ENCODE measurements at places on chromosomes 11 and 22. TPM values are rescaled to one million over a fixed set of nuclear protein-coding genes. Genes with fewer than 3 reads are reported as not detected.

GRCh38 chr22:39311592-39312400 lies 7.6 kb downstream of the RPL3 start:
- H3K27me3 ChIP-seq, result no peaks in the 10 kb centered on the region
- no peak overlapping the region for H3K4me3 ChIP-seq
- no peaks in the 10 kb centered on the region for H3K4me1 ChIP-seq
- H3K27ac ChIP-seq, result no peak overlapping the region
- peaks cover 54% of the 10 kb centered on the region for H3K36me3 ChIP-seq

GRCh38 chr11:126419801-126420697 lies 64.6 kb downstream of the ST3GAL4 start:
- H3K36me3 ChIP-seq, result no peaks in the 10 kb centered on the region
- peaks cover 15% of the 10 kb centered on the region for H3K27me3 ChIP-seq
- H3K4me1 ChIP-seq, result no peaks in the 10 kb centered on the region
- no peak overlapping the region for H3K27ac ChIP-seq

The FIBIN gene
- not detected for total RNA-seq

DNA sequence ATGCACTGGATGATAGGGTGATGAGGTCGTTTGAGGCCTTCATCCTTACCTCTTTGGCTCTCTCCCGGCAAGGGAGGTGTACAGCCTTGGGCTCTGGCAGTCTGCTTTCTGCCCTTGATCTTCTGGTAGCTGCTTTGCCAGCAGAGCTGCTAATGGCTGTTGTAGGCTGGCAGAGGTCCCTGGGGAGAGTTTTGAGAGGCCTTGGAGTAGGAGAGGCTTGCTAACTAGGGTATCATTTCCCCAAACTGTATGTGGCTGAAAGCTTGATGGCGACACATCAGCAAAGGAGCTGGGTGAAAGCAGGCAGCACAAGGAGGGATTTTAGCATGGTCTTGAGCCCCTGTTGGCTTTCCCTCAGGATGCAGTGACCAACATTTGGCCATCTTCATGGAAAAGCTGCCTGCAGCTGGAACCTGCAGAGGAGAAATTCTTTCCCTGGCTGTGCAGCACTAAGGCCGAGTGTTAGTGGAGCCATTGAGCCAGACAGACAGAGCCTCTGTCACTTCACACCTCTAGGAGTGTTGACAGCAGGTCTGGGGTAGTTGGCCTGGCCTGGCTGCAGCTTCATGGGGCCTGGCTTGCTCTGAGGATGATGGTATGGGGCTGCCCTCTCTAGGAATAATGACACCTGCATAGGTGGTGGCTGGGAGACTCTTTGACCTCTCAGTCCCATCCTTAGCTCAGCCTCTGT lies 3.5 kb upstream of the AMPD3 start:
- peak overlapping the region; percentile 64 for H3K4me3 ChIP-seq
- H3K36me3 ChIP-seq, result no peaks in the 10 kb centered on the region
- DNase-seq, result no peak
- H3K4me1 ChIP-seq, result peaks cover 40% of the 10 kb centered on the region

The APOA4 gene
- not detected for total RNA-seq

DNA sequence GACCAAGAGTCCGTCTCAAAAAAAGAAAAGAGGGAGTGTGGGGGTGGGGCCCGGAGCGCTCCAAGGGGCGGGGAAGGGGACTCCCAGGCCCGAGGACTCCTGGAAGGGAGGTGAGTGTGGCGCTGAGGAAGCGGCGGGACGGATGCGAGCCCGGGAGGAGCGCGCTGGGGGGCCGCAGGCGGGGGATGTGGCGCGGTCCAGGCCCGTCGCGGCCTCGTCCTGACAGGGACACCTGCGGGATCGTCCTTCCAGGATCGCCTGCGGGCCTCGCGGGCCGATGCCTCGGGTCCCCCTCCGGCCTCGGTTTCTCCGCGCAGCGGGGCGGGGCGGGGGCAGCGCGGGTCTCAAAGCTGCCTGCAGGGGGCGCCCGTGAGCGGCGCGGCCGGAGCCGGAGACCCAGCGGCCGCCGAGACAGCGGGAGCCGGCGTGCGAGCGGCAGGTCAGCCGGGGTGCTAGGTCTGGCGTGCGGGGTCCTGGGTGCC lies 3.8 kb upstream of the ADORA2A start:
- H3K36me3 ChIP-seq, result no peaks in the 10 kb centered on the region
- no peak overlapping the region for H3K4me3 ChIP-seq
- H3K27me3 ChIP-seq, result no peaks in the 10 kb centered on the region
- no peak overlapping the region for H3K27ac ChIP-seq

The OR52N4 gene
- 2.2 TPM for total RNA-seq

The TRAF6 gene
- total RNA-seq, result 26.0 TPM

GRCh38 chr11:68766786-68767185 lies 15.5 kb upstream of the TESMIN start:
- no peaks in the 10 kb centered on the region for H3K27me3 ChIP-seq
- H3K27ac ChIP-seq, result no peak overlapping the region
- no peaks in the 10 kb centered on the region for H3K4me1 ChIP-seq

The PKDREJ gene
- total RNA-seq, result not detected

The SAA1 gene
- not detected for total RNA-seq

DNA sequence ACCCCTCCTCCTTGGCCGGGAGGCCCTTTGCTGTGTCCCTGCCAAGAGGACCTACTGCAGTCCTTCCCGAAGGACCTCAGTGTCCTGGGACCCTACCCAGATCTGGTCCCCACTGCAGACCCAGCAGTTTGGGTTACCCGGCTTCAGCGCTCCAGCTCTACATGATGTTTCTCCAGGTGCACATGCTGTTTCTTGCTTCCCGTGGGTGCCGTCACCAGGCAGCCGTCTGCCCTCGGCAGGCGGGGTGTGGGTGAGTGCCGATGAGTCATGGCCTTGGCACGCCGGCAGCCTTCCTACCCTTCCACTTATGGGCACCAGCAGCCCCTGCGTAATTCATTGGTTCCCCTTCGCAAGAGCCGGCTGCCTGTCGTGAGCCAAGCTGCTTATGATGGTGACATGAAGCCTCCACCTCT lies 101.8 kb downstream of the BCR start:
- no peak overlapping the region for H3K4me3 ChIP-seq
- peaks cover 27% of the 10 kb centered on the region for H3K36me3 ChIP-seq
- H3K4me1 ChIP-seq, result no peaks in the 10 kb centered on the region
- H3K27me3 ChIP-seq, result no peaks in the 10 kb centered on the region
- no peak for DNase-seq

DNA sequence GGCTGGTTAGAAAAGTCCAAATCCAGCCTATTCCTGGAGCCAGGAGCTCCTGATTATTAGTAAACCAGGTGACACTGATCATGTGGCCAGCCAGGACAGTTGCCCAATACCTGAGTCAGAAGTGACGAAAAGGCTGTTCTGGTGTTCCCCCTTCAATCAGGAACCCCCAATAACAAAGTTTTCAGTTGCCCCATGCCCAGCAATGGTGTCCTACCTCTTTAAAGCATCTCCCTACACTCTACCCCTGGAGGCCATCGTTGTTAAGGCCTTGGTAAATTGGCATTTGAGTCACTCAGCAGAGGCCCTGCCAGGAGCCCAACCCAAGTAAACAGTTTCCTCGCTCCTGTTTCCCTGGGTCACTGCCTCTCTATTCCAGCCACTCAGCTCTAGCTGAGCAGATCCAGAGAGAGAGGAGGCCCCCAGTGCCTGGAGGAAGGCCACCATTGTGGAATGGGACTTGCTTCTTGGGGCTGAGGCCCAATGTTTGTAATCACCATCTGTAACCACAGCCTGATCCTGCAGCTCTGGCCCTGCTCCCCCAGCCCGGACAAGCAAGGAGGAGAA lies 25.0 kb downstream of the ARHGAP1 start:
- peaks cover 10% of the 10 kb centered on the region for H3K36me3 ChIP-seq
- no peak overlapping the region for H3K4me3 ChIP-seq
- H3K27me3 ChIP-seq, result no peaks in the 10 kb centered on the region
- peak overlapping the region; percentile 80 for H3K27ac ChIP-seq
- peaks cover 56% of the 10 kb centered on the region for H3K4me1 ChIP-seq

DNA sequence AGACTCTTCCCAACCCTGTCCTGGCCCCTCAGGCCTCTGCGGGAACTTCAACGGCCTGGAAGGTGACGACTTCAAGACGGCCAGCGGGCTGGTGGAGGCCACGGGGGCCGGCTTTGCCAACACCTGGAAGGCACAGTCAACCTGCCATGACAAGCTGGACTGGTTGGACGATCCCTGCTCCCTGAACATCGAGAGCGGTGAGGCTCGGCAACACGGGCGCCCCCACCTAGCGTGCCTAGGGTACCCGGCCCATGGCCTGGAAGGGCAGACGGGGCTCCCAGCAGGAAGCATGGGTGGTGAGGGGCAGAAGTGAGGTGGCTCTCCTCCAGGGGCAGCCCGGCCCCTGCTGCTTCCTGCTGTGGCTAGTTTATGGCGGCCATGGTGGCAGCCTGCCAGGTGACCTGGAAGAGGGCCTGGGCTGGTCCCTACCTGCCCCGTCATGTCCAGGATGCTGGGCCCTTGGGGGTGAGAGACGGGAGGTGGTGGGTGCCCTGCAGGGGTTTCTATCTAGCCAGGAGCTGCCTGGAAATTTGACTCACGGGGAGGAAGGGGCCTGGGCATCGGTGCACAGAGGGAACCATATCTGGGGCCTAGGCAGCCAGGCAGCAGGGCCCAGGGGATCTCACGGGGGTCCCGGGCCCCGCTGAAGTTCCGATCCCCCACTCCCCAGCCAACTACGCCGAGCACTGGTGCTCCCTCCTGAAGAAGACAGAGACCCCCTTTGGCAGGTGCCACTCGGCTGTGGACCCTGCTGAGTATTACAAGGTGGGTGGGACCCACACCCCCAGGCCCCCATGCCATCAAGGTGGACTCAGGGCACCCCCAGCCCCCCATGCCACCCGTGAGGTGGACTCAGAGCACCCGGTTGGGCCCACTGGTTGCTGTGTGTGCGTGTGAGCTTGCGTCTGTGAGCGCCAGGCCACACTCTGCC lies 9.2 kb downstream of the MUC2 start:
- no peaks in the 10 kb centered on the region for H3K4me1 ChIP-seq
- no peak overlapping the region for H3K27ac ChIP-seq
- H3K27me3 ChIP-seq, result no peaks in the 10 kb centered on the region
- no peaks in the 10 kb centered on the region for H3K36me3 ChIP-seq
- no peak for DNase-seq

- H3K27me3 ChIP-seq, result no peaks in the 10 kb centered on the region
- H3K36me3 ChIP-seq, result no peaks in the 10 kb centered on the region
- no peaks in the 10 kb centered on the region for H3K4me1 ChIP-seq
- H3K4me3 ChIP-seq, result no peak overlapping the region
- H3K27ac ChIP-seq, result no peak overlapping the region
These were observed 502.1 kb downstream of the MN1 start for GRCh38 chr22:27299181-27300085.

DNA sequence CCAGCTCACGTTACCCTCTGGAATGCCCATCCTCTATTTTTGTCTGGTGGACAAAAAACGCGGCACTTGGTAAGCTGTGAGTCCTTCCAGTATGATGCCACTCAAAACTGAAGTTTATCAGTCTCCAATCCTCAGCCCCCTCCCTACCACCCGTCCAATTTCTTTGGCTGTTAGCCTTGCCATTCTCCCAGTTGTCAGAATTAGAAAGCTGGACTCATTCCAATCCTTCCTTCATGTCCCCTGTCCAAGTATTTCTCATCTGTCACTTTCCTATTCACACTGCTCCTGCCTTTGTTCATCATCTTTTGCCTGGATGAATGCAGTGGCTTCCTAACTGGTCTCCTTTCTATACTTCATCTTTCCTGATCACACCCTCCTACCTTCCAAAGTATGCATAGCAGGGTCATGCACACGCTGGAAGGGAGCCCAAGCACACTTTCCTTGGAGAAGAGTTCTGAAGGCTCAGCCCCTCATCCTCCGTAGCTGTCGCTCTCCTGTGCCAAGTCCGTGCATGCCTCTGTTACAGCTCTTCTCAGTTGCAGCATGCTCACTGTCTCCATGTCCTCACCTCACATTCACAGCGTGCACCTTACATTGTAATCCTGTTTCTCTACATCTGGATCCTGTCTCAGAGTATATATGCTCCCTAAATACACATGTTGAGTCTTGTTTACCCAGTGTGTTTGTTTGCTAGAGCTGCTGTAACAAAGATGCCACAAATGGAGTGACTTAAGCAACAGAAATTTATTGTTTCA lies 19.4 kb downstream of the APLP2 start:
- H3K27ac ChIP-seq, result no peak overlapping the region
- no peak overlapping the region for H3K4me3 ChIP-seq
- no peak for DNase-seq
- no peaks in the 10 kb centered on the region for H3K27me3 ChIP-seq
- no peaks in the 10 kb centered on the region for H3K36me3 ChIP-seq

GRCh38 chr11:125084057-125084416 lies 20.9 kb downstream of the SLC37A2 start:
- no peak overlapping the region for H3K27ac ChIP-seq
- H3K27me3 ChIP-seq, result no peaks in the 10 kb centered on the region
- no peaks in the 10 kb centered on the region for H3K36me3 ChIP-seq
- no peak overlapping the region for H3K4me3 ChIP-seq
- no peak for DNase-seq

The SCGB1D2 gene
- total RNA-seq, result not detected

The MOGAT2 gene
- not detected for total RNA-seq

DNA sequence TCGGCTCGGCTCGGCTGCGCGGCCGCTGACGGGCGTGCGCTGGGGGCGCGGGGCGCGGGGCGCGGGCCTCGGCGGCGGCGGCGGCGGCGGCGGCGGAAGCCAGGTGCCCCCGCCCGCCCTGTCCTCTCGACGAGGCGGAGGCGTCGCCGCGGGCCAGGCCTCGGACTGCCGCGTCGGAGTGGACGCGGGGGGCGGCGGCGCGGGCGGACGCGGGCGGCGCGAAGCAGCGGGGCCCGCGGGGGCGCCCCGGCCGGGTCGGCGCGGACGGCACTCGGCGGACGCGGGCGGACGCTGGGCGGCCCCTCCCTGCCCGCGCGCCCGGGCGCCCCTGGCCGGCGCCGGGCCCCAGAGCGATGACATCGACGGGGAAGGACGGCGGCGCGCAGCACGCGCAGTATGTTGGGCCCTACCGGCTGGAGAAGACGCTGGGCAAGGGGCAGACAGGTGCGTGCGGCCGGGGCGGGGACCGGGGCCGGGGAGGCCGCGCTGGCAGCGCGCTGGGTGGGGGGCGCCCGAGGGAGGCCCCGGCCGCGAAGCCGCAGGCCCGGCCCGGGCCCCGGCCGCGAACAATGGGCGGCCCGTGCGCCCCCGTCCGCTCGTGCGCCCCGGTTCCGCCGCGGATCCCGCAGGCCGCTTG lies at the start of gene BRSK2:
TSS of gene BRSK2 (plus strand) at position 3 of the 637 bp plus-strand sequence. CDS start at position 354, 351 bp downstream.
- DNase-seq, result peak; percentile 32
- H3K27ac ChIP-seq, result no peak within 1 kb of the TSS
- H3K4me3 ChIP-seq, result peak within 1 kb of the TSS; percentile 70
- H3K4me1 ChIP-seq, result peaks cover 2% of the 10 kb centered on the region

- H3K36me3 ChIP-seq, result no peaks in the 10 kb centered on the region
- H3K4me1 ChIP-seq, result no peaks in the 10 kb centered on the region
- no peak for DNase-seq
- no peaks in the 10 kb centered on the region for H3K27me3 ChIP-seq
These were observed 212.7 kb downstream of the LARGE1 start for GRCh38 chr22:33707581-33707980.
